ENCODE measurements at places on chromosomes 6 and 20.

- no peak for DNase-seq
Observed at GRCh38 chr20:19809505-19809904, 51.4 kb downstream of the RIN2 start.

DNA sequence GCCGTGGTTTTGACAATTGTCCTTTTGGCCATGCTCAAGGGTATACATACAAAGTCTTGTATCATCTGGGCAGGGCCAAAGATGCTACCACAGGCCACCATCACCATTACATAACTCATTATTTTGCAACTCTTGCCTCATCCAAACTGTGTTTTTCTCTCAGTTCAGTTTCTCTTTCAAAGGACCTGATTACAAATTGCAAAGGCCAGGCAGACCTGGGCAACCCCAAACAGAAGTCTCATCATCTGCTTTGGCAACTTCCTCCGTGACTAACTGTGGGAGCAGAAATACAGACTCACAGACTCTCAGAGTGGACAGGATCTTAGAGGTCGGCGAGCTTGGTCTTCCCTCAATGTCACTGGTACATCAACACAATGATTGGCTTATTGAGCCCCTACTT is 117.8 kb upstream of the NEDD9 start:
- no peak for DNase-seq

DNA sequence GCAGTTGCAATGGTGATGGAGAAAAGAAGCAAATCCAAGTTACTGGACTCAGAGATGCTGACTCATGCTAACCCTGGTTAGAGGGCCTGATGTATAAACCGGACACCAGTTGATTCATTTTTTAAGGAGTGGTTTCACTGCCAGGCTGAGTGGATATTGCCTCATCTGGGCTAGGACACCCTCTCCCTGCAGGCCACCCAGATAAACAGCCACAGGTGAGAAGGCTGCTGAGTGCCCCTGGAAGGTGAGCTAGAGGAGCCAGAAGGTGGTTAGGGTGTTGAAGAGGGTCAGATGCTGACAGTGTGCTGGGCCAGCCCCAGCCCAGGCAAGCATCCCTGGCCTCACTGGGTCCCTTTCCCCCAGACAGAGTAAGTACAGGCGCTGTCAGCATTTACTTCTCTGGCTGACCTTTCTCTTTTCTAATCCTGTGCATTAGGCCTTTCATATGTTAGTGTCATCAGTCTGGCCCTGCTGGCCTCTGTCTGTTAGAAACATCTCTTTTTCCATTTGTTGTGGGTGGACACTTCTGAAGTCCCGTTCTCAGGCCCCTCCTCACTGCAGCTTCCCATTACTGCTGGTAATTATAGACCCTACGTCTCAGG is 13.5 kb downstream of the EPB41L1 start:
- DNase-seq, result no peak

DNA sequence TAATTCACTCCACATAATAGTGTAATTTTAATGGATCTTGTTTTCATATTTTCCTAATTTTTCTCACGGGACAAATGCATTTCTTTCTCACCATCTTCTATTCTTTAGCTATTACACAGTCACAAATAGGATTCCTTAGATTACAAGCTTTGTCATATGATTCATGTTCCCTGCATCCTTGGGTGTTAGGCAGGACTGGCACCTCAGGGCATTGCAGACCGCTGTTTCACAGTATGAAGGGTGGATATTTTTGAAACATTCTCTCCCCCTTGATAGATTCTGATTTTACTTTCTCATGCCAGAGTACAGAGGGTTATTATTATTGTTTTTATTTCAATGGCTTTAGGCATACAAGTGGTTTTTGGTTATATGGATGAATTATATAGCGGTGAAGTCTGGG is 602.5 kb downstream of the PHF3 start:
- no peak for DNase-seq

All from SJSA1 (cell line).